ENCODE measurements at places on chromosomes 11 and 22.

DNA sequence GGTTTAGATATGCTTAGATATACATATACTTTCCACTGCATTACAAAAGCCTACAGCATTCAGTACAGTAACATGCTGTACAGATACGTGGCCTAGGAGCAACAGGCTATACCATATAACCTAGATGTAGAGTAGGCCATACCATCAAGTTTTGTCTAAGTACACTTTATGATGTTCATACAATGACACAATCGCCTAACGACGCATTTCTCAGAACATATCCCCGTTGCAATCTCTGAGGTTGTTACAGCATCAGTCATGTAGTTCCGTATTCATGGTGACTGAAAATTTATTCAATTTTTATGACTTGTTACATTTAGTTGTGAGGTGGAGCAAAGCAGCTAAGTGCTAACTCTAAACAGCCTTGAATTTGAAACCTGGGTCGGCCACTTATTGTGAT lies 6.7 kb downstream of the ZBTB44 start:
- no peak for DNase-seq

- no peak for DNase-seq
Measured at GRCh38 chr11:116833816-116834534, 3.4 kb downstream of the APOA1 start.

GRCh38 chr22:39907047-39907446 lies 6.2 kb downstream of the GRAP2 start:
- DNase-seq: no peak

DNA sequence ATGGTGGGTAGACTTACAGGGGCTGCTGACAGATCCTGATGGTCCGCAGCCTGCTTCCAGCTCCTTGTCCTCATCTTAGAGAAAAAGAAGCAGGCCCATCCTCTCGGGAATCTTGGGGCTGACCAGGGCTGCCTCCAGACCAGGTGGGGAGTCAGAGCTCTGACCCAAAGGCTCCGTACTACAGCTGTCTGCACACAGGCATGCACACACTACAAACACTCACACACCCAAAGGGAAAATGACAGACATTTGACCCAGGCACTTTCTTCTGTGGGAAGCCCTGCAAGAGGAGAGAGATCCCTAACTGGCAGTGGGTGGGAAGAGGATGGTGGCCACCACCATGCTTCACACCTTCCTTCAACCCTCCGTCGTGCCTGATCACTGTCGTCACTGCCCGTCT lies 46.9 kb upstream of the MYOD1 start:
- no peak for DNase-seq

DNA sequence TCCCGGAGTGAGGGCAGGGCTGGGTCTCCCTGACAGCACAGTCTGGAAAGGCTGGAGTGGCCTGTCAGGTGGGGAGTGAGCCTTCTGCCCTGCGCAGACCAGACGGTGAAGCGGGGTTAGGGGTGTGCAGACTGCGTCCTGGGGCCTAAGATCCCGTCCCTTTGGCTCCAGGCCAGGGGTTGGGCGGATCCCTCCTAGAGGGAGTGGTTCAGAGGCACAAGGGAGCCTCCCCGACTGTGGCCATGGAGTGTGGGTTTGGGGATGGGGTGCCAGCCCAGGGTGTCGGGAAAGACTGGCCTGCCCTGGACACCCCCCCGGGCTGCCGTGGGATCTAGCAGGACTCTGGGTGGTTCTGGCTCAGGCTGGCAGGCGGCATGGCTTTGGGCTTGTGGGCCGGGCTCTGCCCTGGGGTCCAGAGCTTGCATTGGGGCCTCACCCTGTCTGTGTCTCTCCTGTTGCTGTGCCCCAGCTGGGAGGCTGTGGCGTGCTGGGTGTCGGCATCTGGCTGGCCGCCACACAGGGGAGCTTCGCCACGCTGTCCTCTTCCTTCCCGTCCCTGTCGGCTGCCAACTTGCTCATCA lies 19.5 kb downstream of the TSPAN4 start:
- no peak for DNase-seq

- no peak for DNase-seq
Measured at GRCh38 chr22:40638261-40638660, 1.7 kb upstream of the MRTFA start.

DNA sequence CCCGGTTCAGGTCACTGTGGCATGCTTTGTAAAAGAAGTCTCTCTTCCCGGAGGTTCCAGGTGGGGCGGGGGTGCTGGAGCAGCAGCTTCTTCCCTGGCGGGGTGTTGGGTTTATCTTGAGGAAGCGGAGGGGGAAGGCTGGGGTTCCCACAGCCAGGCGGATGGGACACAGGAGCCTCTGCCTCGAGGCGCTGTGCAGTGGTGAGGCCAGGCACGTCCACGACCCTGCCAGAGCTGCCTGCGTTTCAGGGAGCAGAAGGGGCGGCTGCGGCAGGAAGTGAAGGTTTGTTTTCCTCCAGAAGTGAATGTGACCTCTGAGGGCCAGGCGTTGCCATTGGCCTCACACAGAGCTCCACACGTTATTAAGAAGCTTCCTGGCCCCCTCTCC lies 20.1 kb upstream of the ADORA2A start:
- no peak for DNase-seq

GRCh38 chr11:86119906-86120305 lies 51.0 kb upstream of the PICALM start:
- DNase-seq: no peak

DNA sequence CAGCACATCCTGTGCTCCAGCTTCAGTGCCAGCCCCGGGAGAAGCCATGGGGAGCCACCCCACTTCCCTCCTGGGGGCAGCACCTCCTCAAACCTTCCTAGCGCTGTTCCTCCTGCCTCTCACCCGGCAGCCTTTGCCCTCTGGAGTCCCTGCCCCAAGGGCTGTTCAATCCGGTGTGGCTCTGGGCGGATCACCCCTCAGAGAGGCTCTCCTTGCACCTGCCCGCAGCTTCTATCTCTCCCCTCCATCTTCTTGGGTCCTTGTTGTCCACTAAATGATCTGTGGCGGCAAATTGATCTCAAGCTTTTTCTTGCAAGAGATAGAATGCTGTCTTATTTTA lies 18.1 kb upstream of the CDKN1C start:
- DNase-seq: no peak
